ENCODE measurements at places on chromosomes 2 and 18.

GRCh38 chr18:57923611-57924010 lies 120.4 kb upstream of the NEDD4L start:
- no peak for DNase-seq

- DNase-seq = no peak
These were observed 123.7 kb downstream of the PIEZO2 start for GRCh38 chr18:11025671-11026070.

DNA sequence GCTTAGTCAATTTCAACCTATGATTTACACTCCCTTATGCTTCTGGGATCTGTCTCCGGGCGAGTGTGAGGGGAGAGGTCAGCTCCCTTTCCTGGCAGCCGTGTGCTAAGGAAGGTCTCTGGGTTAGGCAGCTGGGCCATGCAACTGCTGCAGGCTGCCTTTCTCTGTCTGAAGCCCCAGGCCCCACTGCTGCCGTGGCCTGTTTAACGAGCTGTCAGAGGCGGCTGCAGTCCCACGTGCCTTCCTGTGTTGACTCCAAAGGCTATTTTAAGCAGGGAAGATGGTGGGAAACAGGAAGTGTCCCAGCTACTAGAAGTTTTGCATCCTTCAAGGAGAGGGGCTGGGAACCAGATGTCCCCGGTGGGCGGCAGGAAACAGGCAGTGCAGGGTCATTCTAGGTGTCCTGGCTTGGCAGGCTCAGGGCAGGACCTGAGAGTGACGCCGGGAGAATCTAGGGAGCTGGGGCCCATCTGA lies 186.4 kb downstream of the TNS1 start:
- no peak for DNase-seq

GRCh38 chr2:85536479-85536878 lies 2.5 kb upstream of the MAT2A start:
- DNase-seq = no peak

- no peak for DNase-seq
These were observed 228.6 kb upstream of the RBBP8 start for GRCh38 chr18:22704586-22704918.

- peak; percentile 46 for DNase-seq
These were observed 84.8 kb downstream of the SH3RF3 start for GRCh38 chr2:109213646-109214433.

- no peak for DNase-seq
These were observed 24.5 kb downstream of the KCNF1 start for GRCh38 chr2:10935953-10936942.

DNA sequence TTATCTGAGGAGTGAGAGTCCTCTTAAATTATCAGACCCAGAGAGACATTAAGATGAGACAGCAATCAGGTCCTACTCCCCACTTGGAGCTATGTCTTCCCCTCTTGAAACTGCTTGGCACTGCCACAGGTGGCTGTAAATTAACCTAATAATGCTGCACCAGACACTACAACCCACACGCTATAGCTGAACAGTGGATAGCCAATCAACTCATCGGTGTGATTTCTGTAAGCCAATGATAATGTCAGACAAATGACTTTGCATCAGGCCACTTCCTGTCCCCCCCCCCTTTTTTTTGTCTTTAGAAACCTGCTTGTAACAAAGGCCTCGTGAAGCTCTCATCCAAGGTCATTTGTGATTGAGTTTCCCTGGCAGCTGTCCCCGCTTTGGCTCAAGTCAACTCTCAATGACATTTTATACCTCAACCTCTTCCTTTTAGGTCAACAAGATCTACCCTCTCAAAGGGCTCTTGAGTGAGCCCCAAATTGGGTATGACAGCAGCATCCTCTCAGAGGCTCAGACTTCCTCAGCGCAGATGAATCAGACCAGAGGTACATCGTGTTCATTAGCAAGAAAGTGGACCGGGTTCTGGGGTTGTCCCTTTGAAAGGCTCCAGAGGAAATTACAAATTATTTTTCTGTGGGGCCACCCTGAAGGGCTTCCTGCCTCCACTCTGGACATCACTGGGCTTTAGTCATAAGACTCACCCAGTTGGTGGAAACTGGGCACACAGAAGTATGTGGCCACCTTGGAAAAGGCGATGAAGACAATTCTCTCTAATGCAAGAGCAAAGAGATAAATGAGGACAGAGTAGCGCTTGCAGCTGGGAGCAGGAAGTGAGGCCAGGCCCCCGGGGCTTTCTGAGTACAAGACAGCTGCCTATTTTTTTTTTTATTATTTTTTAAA lies 73.6 kb downstream of the COPS8 start:
- DNase-seq = no peak

DNA sequence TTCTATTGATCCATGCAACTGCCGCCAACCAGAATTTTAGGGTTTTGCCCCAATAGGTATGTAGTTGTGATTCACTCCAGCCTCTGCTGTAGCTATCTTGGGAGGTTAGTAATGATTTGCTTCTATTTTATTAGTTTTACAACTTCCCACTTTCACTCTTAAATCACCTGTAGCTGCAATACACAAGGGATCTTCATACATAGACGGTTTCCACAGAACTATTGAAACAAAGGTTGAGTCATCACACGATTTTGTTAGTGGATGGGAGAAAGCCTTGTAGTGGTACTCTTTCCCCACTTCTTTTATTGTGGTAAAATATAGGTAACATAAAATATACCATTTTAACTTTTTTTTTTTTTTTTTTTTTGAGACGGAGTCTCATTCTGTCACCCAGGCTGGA lies 104.2 kb upstream of the SPRED2 start:
- no peak for DNase-seq

DNA sequence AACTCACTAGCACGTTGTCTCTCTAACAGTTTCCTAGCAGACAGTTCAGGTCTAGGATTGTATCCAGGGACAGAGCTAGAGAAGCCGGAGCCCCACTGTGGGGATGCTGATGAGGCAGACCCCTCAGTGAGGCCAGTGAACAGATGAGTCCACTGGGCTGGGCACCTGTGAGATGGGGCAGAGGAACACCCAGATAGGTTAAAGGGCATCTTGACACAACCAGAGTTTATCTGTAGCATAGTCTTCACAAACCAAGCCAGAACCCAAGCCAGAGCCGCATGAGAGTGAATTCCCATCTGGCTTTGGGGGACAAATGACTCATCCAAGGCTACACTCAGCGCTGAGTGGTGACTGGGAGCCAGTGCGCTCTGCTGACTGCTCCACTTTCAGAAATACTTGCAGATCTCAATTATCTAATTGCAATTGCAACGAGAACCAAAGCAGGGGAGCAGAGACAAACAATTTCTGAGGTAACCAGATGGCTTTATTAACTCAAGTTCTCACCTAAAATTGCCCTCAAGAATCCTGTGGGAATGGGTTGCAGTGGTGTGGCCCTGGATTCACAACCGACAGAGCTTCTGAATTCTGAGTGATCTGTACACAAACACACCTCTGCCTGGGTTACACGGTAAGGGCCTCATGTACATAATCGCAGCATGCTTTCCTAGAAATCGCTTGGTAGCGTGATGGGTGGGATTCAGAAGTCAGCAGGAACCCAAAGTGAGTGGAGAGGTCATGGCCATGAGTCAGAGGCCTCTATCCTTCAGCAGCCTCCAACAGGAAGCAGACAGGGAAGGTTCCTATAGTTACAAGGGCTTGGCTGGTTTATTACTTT lies 48.7 kb upstream of the MSH2 start:
- no peak for DNase-seq

- no peak for DNase-seq
These were observed 9.9 kb downstream of the GLI2 start for GRCh38 chr2:120745420-120746111.

GRCh38 chr2:136383167-136383566 lies 265.2 kb upstream of the CXCR4 start:
- DNase-seq = no peak

- DNase-seq = no peak
These were observed 12.9 kb downstream of the HES6 start for GRCh38 chr2:238226698-238227586.

- no peak for DNase-seq
These were observed 5.3 kb upstream of the G6PC2 start for GRCh38 chr2:168895771-168896170.

DNA sequence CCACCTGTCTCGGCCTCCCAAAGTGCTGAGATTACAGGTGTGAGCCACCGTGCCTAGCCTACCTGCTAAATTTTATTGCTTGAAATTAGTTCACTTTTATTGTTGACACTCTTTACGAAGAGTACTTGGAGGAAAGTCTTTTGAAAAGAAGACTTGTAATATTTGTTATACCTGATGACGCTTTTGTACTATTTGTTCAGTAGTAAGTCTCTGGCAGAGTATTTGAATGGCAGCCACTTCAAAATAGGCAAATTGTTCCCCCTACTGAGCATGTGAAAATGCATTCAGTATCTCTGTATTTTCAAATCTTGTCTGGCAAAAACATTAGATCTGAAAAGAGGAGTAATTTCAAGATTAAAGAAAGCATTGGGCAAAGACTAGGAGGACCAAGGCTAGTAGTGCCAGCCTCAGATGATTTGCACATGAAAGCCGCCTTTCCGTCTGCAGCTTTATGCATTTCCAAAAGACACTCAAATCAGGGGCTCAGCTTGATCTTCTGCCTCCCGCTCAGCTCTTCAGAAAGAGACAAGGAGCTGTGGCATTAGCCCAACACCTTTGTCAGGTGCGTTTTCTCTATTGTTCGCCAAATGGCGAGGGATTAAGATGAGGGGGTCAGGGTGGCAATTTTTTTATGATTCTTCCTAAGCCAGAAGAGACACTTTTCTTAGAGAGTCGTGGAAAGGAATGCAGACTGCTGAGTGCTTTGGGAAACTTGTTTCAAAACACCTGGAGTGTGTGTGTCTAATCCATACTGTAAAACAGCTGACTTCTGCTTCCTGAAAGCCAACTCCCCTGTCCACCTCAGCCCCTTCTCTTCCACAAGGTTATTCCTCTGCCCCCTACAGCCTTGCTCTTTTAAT lies 18.8 kb upstream of the FOXI3 start:
- no peak for DNase-seq

DNA sequence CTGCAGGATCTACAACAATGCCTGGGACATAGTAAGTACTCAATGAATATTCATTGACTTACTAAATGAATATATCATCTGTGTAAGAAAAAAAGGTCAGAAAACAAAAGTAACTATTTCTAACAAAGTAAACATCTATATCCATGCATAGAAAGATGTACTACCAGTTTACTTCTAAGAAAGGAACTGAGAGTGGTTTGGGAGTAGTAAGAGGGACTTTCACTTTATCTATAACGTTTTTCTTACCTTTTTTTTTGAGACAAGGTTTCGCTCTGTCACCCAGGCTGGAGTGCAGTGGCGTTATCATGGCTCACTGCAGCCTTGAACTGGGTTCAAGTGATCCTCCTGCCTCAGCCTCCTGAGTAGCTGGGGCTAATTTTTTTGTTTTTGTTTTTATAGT lies 25.7 kb downstream of the DHX57 start:
- DNase-seq = no peak

DNA sequence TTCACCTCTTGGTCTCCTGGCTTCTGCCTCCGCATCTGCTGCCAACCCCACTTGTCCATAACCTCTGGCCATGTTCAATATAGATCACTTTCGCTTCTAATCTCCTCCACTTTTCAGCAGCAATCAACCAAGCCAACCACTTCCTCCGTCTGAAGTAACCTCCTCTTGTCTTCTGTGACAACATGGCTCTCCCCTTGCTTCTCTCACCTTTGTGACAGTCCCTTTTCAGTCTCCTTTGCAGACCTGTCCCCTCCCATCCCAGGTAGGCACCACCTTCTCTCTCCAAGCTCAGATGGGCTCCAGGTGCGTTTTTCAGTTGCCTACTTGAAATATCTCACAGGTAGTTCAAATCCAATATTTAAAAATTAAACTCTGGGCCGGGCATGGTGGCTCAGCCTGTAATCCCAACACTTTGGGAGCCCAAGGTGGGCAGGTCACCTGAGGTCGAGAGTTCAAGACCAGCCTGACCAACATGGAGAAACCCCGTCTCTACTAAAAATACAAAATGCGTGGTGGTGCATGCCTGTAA lies 4.7 kb upstream of the PSD4 start:
- DNase-seq = peak; percentile 58

- no peak for DNase-seq
These were observed 407.4 kb downstream of the NRXN1 start for GRCh38 chr2:50624506-50624905.

DNA sequence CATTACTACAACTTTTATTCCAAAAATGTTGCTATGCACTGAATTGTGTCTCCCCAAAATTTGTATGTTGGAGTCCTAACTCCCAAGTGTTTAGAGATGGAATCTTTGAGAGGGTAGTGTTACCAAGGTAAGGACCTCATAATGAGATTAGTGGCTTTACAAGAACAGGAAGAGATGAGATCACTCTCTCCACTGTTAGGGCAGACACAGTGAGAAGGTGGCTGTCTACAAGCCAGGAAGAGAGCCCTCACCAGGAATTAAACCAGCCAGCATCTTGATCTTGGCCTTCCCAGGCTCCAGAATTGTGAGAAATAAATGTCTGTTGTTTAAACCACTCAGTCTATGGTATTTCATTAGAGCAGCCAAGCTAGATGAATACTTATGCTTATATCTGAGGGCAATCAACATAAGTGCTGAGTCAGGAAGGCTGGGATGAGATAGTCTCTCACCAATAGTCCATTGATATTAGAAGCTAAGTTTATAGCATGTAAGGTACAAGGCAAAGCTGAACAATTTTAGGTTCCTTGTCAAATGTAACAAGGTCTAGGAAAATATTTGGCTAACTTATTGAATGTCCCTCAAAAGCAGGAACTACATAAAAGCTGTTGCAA lies 317.6 kb upstream of the REG3G start:
- DNase-seq = no peak

DNA sequence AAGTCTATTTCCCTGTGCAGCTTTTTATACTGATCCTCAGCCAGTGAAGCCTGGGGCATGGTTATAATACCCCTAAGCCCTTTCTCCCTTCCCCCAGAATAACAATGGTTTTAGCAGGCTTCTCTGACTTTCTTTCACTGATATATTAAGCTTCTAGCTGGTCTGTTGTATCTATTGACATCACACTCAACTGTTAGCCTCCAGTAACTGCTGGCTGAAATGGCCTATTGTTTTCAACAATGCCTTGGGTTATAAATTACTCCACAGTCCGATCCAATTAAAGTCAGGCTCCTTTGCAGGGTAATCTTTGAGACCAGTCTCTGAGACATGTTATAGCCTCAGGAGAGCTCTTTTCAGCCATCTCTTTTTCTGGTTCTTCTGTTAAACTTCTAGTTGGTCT lies 2.9 kb upstream of the SLC9A4 start:
- no peak for DNase-seq

DNA sequence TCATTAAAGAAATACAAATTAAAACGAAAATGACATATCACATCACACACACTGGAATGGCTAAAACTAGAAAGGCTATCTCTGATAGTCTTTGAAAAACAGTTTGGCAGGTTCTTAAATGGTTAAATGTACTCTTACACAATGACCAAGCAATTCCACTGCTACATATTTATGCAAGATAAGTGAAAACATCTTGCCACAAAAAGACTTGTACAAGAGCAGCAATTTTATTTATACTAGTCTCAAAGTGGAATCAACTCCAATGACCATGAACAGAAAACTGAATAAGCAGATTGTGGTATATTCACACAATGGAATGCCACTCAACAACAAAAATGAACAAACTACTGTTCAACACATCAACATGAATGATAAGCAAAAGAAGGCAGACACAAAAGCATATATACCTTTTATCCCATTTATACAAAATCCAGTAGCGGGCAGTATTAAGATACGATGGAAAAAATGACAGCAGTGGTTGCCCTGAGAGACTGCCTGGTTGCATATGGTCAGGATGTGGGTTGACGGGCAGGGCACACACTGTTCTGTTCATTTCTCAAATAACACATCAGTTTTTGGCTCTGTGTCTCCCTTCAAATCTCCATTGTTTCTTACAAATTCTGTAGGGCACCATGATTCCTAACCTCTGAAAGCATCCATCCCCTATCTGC lies 25.4 kb downstream of the SP100 start:
- DNase-seq = peak; percentile 58

All from CD4-positive, alpha-beta T cell treated with Interleukin-6 for 4 hours (primary cell).